ENCODE measurements at places on chromosomes 11 and 22.

- no peak for DNase-seq
Observed at GRCh38 chr11:73217131-73217809, 811 bp upstream of the P2RY2 start.

DNA sequence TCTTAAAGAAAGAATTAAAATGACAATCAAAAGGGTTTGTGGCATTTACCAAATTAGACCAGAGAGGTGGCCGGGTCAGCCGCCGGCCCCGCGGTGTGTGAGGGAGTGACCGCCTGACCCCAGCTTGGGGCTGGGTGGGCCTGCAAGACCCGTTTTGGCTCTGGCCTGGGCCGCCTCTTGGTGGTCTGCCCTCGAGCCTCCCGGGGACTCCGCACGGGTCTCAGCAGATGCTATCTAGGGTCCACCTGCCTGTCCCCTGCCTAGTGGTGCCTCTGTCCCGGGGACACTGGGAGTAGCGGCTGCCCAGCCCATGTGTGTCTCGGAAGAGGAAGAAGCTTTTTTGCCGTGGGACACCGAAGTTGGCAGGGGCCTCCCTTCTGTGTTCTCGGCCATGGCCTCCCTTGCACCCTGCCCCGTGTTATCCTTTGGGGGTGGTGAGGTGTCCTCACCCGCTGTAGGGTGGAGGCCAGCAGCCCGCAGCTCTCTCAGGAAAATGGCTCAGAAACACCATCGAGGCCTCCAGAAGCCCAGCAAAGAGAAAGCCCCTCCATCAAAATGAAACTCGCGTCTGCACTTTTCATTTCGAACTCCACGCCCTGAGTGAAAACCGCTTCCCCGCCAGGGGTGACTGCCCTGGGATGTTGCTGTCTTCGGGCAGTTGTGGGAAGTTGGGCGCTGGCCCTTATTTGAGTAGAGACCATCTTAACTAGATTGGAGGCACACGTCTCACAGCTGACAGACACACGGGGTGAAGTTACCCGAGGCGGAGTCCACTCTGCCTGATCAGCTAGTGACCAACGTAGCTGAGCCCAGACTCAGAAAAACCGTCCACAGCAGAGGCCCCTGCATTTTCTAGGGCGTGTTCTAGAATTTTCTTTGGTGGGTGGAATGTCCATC, 8.0 kb downstream of the CCND1 start:
- no peak for DNase-seq

DNA sequence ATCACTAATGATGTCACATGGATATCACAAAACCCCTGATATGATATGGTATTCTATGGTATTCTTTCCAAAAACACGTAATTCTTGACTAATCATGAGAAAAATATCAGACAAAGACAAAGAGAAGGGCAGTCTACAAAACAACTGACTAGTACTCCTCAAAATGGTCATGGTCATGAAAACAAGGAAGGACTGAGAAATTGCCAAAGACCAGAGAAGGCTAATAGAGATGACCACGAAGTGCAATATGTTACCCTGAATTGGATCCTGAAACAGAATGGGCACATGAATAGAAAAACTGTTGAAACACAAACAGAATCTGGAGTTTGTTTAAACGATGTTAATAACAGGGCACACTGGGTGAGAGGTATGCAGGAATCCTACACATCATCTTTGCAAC, 10.2 kb downstream of the CKAP5 start:
- no peak for DNase-seq

- DNase-seq, result no peak
Observed at GRCh38 chr22:29932136-29932535, 49.2 kb downstream of the MTMR3 start.

Data from skeletal muscle cell (primary cell).